ENCODE measurements at places on chromosomes 4 and X.

GRCh38 chrX:39159921-39160507, 358.8 kb downstream of the MID1IP1 start:
- DNase-seq: no peak

DNA sequence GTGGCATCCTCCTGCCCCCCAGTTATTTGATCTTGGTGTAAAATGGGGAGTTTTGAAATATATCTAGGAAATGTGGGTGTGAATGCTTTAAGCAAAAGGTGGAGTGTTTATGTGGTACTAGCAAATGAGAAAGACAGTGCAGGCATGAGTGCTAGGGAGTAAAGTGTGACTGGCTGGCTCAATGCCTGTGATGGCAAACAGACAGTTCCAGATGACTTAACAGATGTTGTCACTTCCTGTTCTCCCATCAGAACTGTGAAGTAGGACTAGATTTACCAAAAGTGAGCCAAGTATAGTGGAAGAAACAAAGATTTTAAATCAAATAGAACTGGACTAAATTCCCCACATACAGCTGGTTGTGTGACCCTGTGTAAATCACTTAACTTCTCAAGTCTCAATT, 8.4 kb upstream of the AMOT start:
- no peak for DNase-seq

- no peak for DNase-seq
Observed at GRCh38 chr4:38820329-38821061, 15.9 kb upstream of the TLR1 start.

DNA sequence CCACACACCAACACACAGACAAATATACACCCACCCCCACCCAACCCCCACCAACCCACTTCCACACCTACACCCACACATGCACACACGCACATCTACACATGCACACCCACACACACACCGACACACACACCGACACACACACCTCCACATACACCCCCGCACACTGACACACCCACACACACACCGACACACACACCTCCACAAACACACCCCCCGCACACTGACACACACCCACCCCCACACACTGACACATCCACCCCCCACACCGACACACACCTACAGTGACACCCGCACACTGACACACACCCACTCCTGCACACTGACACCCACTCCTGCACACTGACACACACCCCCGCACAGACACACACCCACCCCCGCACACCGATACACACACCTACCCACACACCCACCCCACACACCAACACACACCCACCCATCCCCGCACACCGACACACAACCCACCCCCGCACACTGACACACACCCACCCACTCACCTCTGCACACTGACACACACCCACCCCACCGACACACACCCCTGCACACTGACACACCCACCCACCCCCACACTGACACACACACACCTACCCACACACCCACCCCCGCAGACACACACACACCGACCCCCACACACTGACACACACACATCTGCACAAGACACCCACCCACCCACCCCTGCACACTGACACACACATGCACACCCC, 31.1 kb downstream of the FGFRL1 start:
- no peak for DNase-seq

- no peak for DNase-seq
Observed at GRCh38 chr4:3472411-3473141, 9.5 kb downstream of the DOK7 start.

DNA sequence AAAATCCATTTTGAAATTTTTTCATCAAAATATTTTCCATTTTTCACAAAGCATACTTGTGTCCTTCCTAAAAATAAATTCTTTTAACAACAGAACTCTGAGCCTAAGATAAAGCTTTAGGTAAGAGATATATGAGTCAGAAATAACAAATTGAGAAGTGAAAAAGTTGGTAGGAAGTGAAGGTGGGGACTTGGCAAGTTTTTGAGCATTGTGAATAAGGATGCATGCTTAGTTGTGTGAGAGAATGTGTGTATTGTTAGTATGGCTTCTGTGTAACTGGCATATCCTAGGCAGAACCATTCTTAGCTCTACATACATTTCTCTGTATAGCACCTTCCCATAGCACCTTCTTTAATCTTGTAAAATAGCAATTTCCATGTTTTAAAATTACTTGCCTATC, 6.8 kb downstream of the ASB5 start:
- no peak for DNase-seq

GRCh38 chr4:2817137-2817536, 24.3 kb downstream of the SH3BP2 start:
- no peak for DNase-seq

GRCh38 chr4:154304679-154305078, 186.9 kb downstream of the DCHS2 start:
- DNase-seq: no peak

DNA sequence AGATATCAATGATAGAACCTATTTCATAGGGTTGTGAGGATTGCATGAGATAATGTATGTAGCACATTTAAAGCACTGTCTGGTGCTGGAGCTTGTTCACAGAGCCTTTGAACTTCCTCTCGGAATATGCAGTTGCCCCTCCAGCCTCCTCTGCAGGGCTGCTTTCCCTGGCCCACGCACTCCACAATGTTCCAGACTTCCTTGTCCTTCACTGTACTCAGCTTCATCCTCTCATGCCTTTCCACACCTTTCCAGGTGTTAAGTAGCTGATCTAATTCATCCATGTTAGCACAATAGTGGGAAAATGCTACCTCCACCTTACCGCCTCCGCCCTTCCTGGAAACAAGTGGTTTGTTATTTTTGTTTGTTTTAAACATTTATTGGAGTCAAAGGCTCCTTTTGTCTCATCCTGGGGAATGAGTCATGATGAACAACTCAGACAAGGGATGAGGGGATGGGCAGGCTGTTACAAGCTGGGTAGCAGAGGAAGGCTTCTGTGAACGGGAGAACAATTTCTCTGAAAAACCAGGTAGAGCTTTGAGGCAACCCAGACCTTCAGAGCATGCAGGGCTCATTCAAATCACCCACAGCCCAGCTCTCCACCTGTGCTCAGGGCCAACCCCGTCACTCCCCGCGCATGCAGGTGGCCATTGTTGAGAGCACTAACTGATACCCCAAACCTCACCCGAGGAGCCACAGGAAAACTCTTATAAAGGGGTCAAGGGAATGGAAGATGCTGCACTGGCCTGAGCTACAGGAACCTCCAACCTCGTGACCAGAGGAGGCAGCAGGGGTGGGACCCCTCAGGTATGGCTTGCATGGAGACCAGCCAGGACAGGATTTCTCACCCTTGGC, 84.9 kb upstream of the TBL1X start:
- no peak for DNase-seq

DNA sequence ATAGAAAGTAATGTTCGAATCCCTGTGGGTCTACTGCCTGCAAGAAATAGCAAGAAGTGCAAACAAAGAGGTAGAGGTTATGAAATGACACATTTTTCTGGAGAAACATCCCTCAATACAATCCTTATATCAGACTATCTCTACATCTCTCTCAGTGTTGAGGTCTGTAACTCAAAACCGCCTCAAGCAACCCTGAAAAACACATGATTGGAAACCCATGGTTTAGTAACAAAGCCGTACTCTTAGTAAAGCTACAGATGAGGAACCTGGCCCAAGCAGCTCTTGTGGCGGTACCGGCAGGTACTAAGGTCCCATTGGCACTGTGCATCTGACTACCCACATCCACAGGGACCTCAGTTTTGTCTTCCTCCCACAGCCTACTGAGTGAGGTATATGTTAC, 53.9 kb downstream of the IRF2 start:
- no peak for DNase-seq

GRCh38 chrX:13404364-13404763, 84.5 kb upstream of the ATXN3L start:
- no peak for DNase-seq

Measured in activated T-helper 1 cell treated with Interleukin-2 at 50 U/mL for 16 hours (primary cell).